ENCODE measurements at places on chromosomes 12 and 14. TPM values are rescaled to one million over a fixed set of nuclear protein-coding genes. Genes with fewer than 3 reads are reported as not detected.

DNA sequence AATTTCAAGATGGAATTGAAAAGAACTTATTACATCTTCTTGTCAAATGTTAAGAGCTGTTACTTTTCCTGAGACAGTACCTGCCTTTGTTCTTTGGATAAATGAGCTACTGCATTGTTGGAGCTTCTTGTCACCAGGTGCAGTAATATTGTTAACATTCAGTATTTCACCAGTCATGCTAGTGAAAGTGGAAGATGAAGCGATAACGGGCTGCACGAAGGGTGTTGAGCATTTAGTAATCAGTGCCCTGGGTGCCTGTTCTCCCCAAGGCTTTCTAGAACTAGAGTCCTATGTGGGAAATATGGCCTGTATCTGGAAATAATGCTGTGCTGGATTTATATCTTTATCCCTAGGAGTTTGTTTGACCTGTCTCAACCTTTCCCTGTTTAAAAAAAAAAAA, 83.2 kb downstream of the PPP2R5C start:
- DNase-seq: no peak
- H3K27ac ChIP-seq: no peak overlapping the region
- H3K36me3 ChIP-seq: peaks cover 15% of the 10 kb centered on the region
- H3K27me3 ChIP-seq: no peaks in the 10 kb centered on the region
- no peaks in the 10 kb centered on the region for H3K4me1 ChIP-seq
- no peak overlapping the region for H3K4me3 ChIP-seq

DNA sequence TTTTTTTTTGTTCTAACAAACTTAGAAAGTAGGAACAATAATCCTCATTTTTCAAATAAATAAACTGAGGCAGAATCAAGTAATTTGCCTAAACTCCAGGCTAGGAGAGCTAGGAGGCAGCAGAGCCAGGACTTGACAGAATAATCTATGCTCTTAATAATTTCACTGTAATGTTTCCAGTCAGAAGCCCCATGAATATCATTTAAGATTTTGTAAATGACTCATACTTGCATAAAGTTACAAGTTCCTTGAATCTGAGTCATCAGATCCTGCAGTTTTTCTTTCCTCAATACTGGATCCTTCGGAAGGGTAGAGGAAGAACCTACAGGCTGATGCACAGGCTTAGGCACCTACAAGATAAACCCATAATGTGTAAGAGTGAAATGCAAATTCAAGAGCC, 29.0 kb downstream of the CAPRIN2 start:
- H3K4me1 ChIP-seq: peaks cover 17% of the 10 kb centered on the region
- no peak overlapping the region for H3K4me3 ChIP-seq
- peaks cover 45% of the 10 kb centered on the region for H3K36me3 ChIP-seq
- peak; percentile 50 for DNase-seq
- no peaks in the 10 kb centered on the region for H3K27me3 ChIP-seq

- peaks cover 26% of the 10 kb centered on the region for H3K4me1 ChIP-seq
- no peak overlapping the region for H3K27ac ChIP-seq
- H3K36me3 ChIP-seq: no peaks in the 10 kb centered on the region
- no peak for DNase-seq
- H3K27me3 ChIP-seq: no peaks in the 10 kb centered on the region
- no peak overlapping the region for H3K4me3 ChIP-seq
These were observed 61.3 kb downstream of the FGD4 start for GRCh38 chr12:32460638-32461037.

- H3K27me3 ChIP-seq: no peaks in the 10 kb centered on the region
- no peak overlapping the region for H3K4me3 ChIP-seq
- no peaks in the 10 kb centered on the region for H3K4me1 ChIP-seq
- H3K36me3 ChIP-seq: no peaks in the 10 kb centered on the region
These were observed 26.9 kb downstream of the BEST3 start for GRCh38 chr12:69672195-69672594.

DNA sequence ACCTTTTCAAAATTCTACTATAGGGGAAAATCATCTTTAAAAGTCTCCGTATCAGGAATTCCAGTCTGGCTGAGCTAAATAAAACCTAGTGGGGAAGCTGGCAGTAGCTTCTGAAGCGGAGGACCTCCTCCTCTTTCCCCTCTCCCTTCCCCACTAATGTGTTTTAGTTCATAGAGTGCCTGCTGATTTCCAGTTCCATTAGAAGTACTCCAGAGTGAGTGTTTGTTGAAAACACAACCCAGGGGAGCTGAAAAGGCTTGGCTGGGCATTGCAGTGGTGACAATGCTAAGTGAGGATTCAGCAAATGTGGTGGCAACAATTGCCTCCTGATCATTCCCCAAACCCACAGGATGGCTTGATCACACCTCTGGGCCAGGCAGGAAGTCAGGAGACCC, 144.2 kb upstream of the FRMD6 start:
- H3K4me3 ChIP-seq: no peak overlapping the region
- no peaks in the 10 kb centered on the region for H3K27me3 ChIP-seq
- peaks cover 17% of the 10 kb centered on the region for H3K4me1 ChIP-seq
- DNase-seq: no peak
- H3K27ac ChIP-seq: peak overlapping the region; percentile 8

DNA sequence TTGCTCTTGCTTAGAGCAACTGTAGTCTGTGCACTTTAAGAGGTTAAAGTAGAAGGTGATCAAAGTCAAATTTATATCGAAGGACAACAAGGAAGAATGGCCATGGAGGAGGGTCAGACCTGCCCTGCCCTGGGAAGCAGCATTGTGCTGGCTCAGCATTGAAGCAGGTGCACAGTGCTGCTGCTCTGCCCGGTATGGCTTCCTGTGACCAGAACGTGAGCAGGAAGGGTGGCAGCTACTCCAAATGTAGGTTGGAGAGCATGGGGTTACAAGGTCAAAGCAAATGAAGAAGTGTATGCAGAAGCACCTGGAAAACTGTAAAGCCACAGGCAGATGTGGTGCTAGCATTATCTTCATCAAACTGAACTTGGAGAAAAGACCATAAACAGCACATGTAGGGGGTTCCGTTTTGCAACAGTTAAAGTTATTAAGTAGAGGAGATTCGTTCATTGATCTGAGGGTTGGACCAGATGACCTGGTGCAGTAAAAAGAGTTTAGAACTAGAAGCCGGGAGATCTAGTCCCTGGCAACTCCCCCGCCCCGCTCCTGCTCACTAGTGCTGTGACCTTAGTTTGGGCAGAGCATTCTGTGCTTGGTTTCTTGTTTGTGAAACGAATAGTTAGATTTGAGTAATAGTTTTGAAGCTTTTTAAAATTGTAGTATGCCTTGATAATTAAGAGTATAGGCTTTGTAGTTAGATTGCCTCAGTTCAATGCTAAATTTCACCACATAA, 84.2 kb downstream of the SCN8A start:
- no peaks in the 10 kb centered on the region for H3K36me3 ChIP-seq
- H3K27me3 ChIP-seq: no peaks in the 10 kb centered on the region
- no peak for DNase-seq
- no peak overlapping the region for H3K4me3 ChIP-seq
- no peaks in the 10 kb centered on the region for H3K4me1 ChIP-seq
- H3K27ac ChIP-seq: no peak overlapping the region

DNA sequence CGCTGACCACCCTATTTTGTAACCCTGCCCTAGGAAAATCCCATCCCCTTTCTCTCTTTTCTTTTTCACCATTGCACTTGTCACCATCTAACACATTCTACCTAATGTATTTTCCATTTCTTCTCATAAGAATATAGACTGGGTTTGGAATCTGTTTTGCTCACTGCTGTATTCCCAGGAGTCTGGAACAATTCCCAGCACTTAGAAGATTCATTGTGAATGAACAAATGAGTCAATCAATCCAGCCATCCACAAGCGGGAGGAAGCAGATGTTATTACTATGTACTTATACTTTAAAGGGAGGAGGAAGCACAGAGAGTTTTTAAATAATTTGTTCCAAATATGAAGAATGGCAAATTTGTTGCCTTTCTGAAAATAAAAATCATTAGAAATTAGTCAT, 142.1 kb downstream of the KIF21A start:
- H3K36me3 ChIP-seq: no peaks in the 10 kb centered on the region
- no peaks in the 10 kb centered on the region for H3K27me3 ChIP-seq
- no peak overlapping the region for H3K4me3 ChIP-seq
- H3K27ac ChIP-seq: no peak overlapping the region

GRCh38 chr12:64459394-64459891, 7.5 kb downstream of the TBK1 start:
- no peak for DNase-seq
- H3K4me1 ChIP-seq: peaks cover 40% of the 10 kb centered on the region
- peak overlapping the region; percentile 76 for H3K27ac ChIP-seq

- H3K36me3 ChIP-seq: no peaks in the 10 kb centered on the region
- no peaks in the 10 kb centered on the region for H3K27me3 ChIP-seq
- H3K4me1 ChIP-seq: no peaks in the 10 kb centered on the region
- no peak for DNase-seq
These were observed 60.3 kb downstream of the HSPB8 start for GRCh38 chr12:119239040-119239439.

GRCh38 chr14:68727315-68728047, 65.4 kb downstream of the ZFP36L1 start:
- H3K36me3 ChIP-seq: no peaks in the 10 kb centered on the region
- no peaks in the 10 kb centered on the region for H3K27me3 ChIP-seq
- H3K27ac ChIP-seq: no peak overlapping the region
- DNase-seq: no peak
- no peaks in the 10 kb centered on the region for H3K4me1 ChIP-seq

- H3K27ac ChIP-seq: no peak overlapping the region
- DNase-seq: no peak
- no peak overlapping the region for H3K4me3 ChIP-seq
- H3K36me3 ChIP-seq: no peaks in the 10 kb centered on the region
- H3K4me1 ChIP-seq: peaks cover 3% of the 10 kb centered on the region
- no peaks in the 10 kb centered on the region for H3K27me3 ChIP-seq
These were observed 625 bp upstream of the ABHD12B start for GRCh38 chr14:50871228-50871627.

DNA sequence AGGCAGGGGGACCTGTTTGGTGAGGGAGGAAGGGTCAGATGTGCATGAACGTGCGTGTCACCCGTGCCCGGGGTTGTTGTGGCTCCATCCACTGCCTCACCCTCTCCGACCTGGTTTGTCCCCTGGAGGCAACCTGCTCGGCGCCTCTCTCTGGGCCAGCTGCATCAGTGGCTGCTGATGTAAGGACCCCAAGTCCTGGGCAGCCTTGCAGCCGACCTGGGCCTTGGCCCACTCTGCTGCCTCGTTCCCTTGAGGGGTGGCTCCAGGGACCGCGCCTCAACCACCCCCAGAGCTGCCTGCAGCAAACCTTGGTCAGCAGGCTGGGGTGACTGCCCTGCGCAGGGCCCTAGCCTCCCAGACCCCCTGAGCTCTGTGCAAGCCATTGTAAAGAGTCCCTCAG, 351.7 kb downstream of the TMEM121 start:
- DNase-seq: no peak
- no peaks in the 10 kb centered on the region for H3K4me1 ChIP-seq
- no peaks in the 10 kb centered on the region for H3K27me3 ChIP-seq
- H3K27ac ChIP-seq: no peak overlapping the region
- H3K36me3 ChIP-seq: no peaks in the 10 kb centered on the region
- no peak overlapping the region for H3K4me3 ChIP-seq

PLEKHD1 gene
- total RNA-seq: not detected

CHPT1 gene
- total RNA-seq: 44.8 TPM

CD27 gene
- total RNA-seq: not detected

SLC16A7 gene
- total RNA-seq: 11.7 TPM

NANOG gene
- total RNA-seq: not detected

CD4 gene
- not detected for total RNA-seq

SPTB gene
- 2.0 TPM for total RNA-seq

LRRIQ1 gene
- total RNA-seq: not detected

B4GALNT1 gene
- 950 TPM for total RNA-seq

SLCO1B3 gene
- total RNA-seq: not detected

All from SJSA1 (cell line).